HFFc6 (cell line): ENCODE measurements at places on chromosomes 1 and 21. TPM values are rescaled to one million over a fixed set of nuclear protein-coding genes. Genes with fewer than 3 reads are reported as not detected.

KRTAP13-2 gene
- total RNA-seq: not detected in 3 replicates

C8A gene
- total RNA-seq: not detected in 3 replicates

TSPAN1 gene
- 1.0 to 2.4 TPM (median 1.2 TPM) in 3 replicates for total RNA-seq

GRCh38 chr1:36135796-36136195 is 10.8 kb upstream of the COL8A2 start:
- no peak for DNase-seq

GRCh38 chr1:174766727-174767126 is 233.0 kb upstream of the CACYBP start:
- DNase-seq: no peak
